Breast epithelium (tissue), 4 donors: ENCODE measurements at places on chromosomes 6 and 20.

- DNase-seq, result no peak
These were observed 74.4 kb upstream of the PLEKHG1 start for GRCh38 chr6:150525300-150525699.

DNA sequence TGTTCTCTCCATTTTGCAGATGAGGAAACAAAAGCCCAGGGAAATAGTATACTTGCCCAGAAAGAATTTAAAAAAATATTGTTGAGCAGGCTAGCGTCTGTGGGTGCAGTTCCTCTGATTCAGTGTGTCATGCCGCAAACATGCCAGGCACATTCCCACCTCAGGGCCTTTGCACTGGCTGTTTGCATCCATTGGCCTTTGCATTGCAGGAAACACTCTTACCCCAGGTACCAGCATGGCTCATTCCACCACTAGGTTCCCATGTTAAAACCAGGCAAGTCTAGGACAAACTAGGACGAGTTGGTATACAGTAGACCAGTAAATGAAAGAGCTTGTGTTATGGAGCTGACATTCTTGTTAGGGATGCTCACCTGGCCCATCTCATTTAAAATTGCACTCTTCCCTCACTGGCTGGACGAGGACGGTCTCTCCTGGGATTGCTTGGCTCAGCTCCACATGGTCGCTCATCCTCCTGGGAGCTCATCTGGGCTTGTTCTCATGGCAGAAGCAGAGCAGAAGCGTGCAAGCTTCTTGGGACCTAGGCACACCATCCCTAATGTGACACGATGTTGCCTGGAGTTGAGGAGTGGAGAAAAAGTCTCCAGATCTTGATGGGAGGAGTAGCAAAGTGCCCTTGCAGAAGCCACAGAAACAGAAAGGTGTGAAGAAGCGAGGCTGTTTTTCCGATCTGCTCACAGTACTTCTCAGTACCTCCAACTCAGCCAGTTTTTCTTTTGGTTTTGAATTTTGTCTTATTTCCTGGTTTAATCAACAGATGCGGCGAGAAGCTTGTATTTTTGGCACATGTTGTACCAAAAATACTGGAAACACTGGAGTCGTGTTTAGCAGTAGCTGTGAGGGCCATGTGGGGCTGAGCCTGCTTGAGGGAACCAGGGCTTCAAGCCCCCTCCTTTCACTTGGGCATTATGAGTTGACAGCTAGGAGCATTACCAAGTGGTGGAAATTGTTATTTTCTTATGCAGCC is 13.9 kb downstream of the ZNF831 start:
- no peak for DNase-seq

DNA sequence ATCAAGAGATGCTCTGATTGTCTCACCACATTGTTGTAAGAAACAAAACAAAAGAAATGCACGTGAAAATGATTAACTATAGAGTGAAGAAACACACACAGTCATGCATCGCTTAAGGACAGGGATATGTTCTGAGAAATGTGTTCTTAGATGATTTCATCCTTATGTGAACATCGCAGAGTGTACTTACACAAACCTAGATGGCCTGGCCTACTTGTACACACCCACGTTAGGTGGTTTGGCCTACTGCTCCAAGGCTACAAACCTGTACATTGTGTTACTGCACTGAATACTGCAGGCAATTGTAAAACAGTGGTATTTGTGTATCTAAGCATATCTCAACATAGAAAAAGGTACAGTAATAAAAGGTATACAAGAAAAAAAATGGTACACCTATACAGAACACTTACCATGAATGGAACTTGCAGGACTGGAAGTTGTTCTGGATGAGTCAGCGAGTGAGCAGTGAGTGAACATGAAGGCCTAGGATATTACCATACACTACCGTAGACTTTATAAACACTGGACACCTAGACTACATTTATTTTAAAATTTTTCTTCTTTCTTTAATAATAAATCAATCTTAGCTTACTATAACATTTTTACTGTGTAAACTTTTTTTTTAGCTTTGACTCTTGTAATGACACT is 48.6 kb downstream of the FKBP5 start:
- no peak for DNase-seq

DNA sequence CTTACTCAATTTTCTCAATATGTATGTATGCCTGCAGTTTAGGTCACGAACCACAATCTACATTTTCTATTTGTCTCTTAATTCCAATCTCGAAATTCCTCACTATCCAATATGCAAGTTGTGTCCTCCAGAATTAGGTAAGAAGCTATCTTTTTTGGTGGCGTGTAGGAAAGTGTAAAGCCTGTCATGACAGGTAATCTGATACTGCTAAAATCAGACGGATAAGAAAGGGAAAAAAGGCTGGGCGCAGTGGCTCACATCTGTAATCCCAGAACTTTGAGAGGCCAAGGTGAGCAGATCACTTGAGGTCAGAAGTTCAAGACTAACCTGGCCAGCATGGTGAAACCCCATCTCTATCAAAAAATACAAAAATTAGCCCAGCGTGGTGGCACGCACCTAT is 185.3 kb downstream of the IBTK start:
- DNase-seq, result no peak

GRCh38 chr6:169805242-169805838 is 53.9 kb downstream of the ERMARD start:
- no peak for DNase-seq

DNA sequence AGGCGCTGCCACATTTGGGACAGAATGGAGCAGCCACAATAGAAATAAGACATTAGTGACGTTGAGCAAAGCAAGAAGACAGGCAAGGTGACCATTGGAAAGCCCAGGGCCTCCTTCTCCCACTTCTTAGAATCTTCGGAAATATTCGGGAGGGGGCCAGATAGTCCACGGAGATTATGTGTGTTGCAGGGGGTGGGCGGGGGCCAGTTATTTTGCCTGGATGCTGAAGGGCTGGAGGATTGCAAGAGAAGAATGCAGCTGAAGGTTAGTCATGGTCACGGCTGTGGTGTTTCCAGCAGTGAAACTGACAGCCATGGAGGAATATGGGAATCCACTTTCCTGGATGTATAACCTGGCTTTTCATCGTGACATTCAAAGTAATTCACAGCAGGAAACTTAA is 88.6 kb downstream of the CDH26 start:
- DNase-seq, result no peak
